ENCODE measurements at places on chromosomes 11 and 22.

GRCh38 chr11:45483416-45483815 is 182.0 kb downstream of the CHST1 start:
- no peak for DNase-seq

- no peak for DNase-seq
These were observed 3.9 kb downstream of the CPT1B start for GRCh38 chr22:50574383-50574755.

DNA sequence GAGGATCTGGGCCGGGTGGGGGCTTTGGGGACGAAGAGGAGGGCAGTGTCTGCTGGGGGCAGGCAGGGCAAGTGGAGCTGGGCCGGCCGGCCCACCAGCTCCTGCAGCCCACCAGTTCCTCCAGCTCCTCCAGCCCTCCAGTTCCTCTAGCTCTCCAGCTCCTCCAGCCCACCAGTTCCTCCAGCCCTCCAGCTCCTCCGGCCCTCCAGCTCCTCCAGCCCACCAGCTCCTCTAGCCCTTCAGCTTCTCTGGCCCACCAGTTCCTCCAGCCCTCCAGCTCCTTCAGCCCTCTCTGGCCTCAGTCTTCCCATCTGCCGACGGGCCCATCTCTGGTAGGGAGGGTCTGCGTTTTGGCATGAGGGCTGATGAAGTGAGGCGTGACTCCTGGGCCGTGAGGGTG is 9.2 kb upstream of the CCDC188 start:
- no peak for DNase-seq

GRCh38 chr11:132095230-132096131 is 725.1 kb downstream of the NTM start:
- DNase-seq: no peak

Data from fibroblast of lung (primary cell).